ENCODE measurements at places on chromosomes 3 and 15.
A peak's percentile ranks its signal among the peaks of the same experiment; 100 is the strongest.

- DNase-seq, result no peak
These were observed 29.6 kb downstream of the DCLK3 start for GRCh38 chr3:36734742-36735141.

GRCh38 chr3:120652896-120653545, 29.0 kb downstream of the HGD start:
- DNase-seq, result no peak

- DNase-seq, result no peak
These were observed 98.4 kb downstream of the ECT2 start for GRCh38 chr3:172848910-172849309.

DNA sequence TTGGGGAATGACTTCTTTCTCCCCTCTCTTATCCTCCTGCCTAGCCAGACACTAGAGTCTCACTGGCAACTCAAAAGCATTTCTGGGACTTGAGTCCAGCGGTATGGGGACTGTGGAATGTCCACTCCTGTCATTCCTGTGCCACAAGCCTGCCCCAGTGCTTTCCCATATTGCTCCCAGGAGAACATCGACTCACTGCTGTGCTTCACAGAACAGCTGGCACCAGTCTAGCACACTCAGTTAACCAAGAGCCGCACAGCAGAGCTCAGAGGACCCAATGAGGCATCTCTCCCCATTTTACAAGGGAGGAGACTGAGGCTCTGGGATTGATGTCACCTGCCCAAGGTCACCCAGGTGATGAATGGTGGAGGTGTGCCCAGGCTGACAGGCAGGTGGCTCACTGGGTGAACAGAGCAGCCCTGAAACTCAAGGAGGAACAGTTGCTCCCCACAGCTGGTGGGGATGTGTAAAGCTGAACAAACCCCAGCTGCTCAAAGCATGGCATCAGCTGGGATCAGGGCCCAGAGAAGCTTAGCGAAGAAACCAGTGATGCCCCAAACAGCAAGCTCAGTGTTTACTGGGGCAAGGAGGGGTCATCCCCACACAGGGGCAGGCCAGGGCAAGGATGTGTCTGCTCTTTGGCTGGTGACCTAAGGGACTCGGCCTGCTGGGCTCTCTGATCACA, 35.4 kb upstream of the DUSP7 start:
- no peak for DNase-seq

DNA sequence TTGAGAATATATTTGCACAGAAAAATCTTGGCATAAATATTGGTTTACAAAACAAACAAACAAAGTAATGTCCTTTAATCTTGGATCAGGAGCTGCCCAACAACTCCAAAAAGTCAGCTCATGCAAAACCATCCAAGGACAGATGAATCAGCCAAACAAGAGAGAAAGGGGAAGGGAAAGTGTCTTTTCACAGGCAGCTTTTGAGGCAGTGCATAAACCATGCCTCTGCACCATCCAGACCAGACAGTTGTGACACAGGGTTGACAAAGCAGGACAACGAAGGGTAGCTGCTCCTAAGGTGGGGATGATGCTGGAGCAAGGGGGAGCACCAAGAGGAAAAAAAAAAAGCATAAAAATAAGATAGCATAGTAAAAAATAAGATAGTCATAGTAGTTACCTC, 8.7 kb downstream of the CD86 start:
- no peak for DNase-seq

- no peak for DNase-seq
These were observed 12.5 kb downstream of the ZPLD1 start for GRCh38 chr3:102447272-102447671.

GRCh38 chr15:40059821-40060220, 20.8 kb upstream of the SRP14 start:
- DNase-seq, result no peak

- no peak for DNase-seq
These were observed 142.6 kb downstream of the PLCL2 start for GRCh38 chr3:17027318-17027717.

DNA sequence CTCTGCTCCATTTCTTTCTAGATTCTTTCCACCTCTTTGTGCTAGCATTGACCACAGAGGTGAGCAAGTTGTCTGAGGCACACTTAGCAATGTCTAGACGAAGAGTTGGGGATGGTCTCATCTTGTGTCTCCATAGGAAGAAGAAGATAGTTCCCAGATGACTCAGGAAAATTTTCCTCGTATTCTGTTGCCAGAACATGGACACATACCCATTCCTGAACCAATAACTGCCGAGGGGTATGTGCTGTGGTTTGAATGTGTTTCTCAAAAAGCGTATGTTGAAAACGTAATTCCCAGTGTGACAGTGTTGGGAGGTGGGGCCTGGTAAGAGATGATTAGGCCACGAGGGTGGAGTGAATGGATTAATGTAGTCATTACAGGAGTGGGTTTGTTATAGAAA, 107.5 kb upstream of the GALNT15 start:
- DNase-seq, result no peak

DNA sequence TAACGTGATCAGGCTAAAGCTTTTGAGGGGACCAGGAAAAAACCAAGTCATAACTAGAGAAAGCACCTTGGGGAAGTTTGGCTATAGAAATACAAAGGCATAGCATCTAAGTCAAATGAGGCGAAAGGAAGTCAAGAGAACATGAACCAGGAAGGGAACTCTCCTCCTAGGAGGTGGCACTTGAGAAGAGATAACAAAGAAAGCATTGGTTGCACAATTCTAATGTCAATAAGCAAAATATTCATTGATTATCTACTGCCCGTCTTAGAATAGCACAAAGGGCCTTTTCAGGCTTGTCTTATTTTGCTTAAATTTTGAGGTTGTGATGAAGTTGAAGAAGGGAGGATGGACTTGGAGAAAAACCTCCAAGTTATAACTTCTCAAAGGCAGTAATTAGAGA, 73.4 kb downstream of the ALCAM start:
- DNase-seq, result no peak

- peak; percentile 4 for DNase-seq
These were observed 1150.6 kb downstream of the TBL1XR1 start for GRCh38 chr3:176046703-176047102.

DNA sequence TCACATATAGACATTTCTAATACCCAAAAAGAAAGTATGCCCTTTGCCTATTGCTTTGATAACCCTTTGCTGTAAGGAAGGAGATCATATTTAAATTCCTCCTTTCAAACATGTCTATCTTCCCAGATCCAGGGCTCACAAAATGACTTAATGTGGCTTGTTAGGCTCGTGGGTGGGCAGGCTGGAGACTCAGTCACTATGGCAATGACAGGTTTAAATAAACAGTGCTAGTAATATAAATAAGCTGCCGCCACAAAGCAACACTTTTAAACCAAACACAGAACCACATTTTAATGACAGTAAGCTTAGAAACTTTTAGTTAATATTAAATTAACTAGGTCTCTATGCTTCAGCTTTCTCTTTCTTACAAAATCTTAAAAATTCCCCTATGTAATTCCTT, 616.0 kb upstream of the NAALADL2 start:
- no peak for DNase-seq

GRCh38 chr3:21613372-21614070, 137.5 kb downstream of the ZNF385D start:
- DNase-seq, result no peak

DNA sequence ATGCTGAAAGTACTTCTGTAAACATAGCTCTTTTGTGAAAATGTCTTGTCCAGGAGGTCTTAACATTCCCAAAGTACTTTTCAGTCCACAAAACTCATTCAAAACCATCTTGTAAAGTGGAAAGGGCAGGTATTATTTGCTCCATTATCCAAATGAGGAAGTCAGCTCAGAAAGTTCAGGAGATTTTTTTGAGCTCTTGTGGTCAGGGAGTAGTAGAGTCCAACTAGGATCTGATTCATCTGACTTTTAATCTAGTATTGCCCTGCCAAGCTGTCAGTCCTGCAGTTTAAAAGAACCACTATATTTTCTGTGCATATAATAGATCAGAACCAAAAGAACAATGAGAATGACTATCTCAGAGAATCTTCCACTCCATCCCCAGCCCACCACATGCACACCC, 83.5 kb downstream of the FOXB1 start:
- no peak for DNase-seq

GRCh38 chr3:157441102-157441624, 4.5 kb downstream of the PTX3 start:
- DNase-seq, result no peak

DNA sequence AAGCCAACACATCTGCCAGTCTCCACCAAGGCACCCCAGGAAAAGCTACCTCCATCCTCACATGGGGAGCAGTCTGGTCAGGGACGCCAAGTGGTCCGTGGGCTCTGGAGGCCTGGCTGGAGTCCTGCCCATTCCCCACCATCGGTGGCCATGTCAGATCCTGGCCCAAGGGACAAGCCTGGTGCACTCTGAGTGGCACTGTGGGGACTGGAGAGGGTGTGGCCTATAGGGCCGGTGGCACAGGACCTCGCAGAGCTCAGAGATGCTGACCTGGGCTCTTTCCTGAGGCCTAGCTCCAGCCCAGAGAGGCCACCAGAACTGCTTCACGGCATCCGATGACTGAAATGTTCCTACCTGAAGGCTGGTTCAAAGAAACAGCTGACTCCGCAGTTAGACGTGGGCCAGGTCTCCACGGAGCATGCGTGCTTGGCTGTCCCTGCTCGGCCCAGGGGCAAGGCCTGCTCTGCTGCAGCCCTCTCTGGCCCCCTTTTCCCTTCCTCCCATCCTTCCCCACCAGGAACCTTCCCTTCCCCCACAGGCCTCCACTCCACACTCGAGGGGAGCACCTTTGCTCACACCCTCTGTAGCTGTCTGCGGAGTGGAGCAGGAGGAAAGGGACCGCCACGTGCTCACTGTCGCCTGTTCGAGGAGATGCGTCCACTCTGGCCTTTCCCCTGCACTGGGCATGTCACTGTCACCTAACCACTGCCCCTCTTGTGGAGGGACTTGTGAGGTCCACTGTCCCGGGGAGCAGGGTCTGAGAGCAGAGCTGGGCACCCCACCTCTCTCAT, 119.3 kb downstream of the CHSY1 start:
- no peak for DNase-seq

GRCh38 chr15:62698646-62699045, 343.9 kb upstream of the TPM1 start:
- DNase-seq, result no peak

DNA sequence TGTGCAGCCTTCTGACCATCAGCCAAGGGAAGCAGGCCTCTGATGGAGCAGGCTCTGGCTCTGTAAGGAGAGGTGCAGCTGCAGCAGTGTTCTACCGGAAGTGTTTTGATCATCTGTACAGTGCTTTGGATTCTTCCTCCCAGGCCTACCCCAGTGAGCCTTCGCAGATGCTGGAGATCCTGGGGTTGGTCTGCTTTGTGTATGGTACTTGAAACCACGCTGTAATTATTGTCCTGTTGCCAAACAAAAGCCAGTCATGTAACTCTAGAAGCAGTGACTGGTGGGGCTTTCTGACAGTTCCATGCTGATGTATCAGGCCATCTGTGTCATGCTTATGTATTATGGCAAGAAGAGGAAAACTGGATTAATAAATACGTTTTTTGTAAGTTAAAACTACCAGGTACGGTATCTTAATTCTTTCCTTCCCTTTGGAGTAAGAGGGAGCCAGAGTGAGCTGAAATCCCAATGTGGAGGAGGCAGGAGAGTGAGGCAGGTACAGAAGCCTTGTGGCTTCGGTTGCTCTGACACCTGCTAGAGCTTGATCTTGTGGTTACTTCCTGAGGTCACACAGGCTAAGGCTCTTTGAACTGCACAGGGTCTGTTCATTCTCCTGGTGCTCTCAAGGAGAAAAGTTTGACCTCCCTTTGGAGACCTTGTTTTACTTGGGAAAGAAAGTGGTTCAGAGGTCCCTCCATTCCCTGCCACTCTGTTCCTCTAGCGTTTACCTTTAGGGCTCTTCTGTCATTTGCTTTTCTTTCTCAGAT, 3.7 kb downstream of the TMEM42 start:
- DNase-seq, result no peak

GRCh38 chr3:37907906-37908305, 46.2 kb downstream of the CTDSPL start:
- DNase-seq, result no peak

DNA sequence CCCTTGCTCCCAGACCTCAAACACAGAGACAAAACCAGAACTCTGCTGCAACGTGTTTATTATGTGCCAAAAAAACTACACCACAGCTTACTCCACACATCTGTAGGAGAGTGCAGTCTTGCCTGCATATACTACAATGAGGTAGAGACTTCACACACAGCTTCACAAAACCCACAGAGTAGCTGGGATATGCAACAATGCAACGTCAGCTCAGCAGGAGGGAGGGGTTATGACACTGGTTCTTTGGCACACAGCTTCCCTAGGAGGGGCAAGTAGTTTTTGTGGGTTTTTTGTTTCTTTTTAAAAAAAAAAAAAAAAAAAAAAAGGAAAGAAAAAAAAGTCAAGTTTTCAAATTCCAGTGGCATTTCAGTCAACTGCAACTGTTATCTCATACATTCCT, 2.9 kb upstream of the RPS17 start:
- DNase-seq, result no peak

DNA sequence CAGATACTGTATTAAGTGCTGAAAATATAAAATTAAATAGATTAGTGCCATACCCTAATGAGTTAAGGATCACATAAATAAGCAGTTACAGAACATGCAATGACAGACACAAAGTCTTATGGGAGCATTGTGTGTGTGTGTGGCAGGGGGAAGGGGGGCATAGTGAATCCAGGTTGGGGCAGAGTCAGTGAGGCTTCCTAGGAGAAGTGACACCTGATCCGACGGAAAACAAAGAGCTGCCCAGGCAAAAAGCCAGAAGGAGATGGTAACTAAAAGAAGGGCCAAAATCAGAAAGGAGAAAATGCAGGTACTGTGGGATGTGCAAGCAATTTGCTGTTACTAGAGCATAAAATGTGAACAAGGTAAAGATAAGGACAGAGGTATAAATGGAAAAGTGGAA, 80.1 kb upstream of the CHRM5 start:
- peak; percentile 31 for DNase-seq

GRCh38 chr3:111639316-111639715, 44.2 kb upstream of the ZBED2 start:
- no peak for DNase-seq

GRCh38 chr3:9111866-9112265, 137.6 kb downstream of the SRGAP3 start:
- DNase-seq, result no peak

GRCh38 chr3:18112674-18113375, 312.3 kb downstream of the SATB1 start:
- no peak for DNase-seq

- peak; percentile 25 for DNase-seq
These were observed 117.6 kb upstream of the EIF1B start for GRCh38 chr3:40191850-40192448.

GRCh38 chr3:15303728-15304127, 28.7 kb downstream of the SH3BP5 start:
- DNase-seq, result no peak

DNA sequence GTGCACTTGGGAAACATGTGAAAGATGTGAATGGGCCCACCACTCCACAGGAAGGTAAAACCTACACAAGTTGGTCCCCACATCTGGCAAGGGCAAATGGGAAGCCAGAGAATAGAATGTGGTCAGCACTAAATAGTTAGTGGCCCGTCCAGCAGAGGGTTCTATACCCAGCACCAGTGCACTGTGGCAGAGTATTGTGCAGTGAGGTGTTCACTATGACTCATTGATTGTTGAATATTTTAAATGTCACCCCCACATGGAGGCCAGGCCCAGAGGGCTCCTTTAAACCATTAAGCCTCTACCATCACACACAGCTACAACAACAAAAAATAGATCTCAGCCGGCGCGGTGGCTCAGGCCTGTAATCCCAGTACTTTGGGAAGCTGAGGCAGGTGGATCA, 11.7 kb downstream of the FRMD5 start:
- DNase-seq, result no peak
